Effector memory CD4-positive, alpha-beta T cell (primary cell): ENCODE measurements at places on chromosomes 16 and 17.

DNA sequence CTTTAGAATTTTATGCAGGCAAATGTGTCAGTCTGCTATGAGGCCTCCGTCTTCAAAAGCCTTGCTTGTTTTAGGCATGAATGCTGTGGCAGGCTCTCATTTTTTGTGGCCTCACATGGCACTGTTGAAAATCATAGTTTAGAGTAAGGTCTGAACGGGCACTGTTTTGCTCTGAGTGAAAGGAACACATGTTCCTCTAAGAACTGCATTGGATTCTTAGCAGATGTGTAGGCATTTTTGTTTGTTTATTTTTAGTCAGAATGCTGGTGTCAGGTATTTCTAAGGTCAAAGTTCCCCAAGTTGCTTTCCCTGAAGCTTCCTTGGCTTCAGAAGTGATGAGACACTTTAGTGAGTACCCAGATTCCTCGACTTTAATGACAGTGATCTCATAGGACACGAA is 173.7 kb downstream of the HS3ST3B1 start:
- no peak for DNase-seq

DNA sequence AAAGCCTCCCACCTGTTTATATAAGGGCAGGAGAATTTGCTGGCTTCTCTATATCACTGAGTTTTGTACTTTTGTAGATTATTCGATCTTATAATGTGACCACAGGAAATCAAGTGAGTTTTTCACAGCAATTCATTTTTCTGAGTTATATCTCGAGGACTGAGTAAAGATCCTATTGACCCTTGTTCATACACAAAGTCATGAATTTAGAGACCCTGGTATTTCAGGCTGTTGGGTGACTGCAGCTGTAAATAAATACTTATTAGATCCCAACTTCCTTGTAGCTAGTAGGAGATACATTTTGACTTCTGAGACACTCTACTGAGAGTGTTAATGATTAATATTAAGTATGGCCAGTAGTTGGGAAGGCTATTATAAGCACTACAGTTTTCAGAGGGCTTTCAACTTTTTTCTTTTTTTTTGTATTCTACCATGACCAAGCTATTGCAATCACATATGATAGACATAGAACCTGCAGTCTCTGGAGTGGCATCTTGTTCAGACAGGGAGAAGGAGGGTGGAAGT is 3.2 kb upstream of the KRT20 start:
- no peak for DNase-seq

- DNase-seq, result no peak
Observed at GRCh38 chr16:87979352-87979751, 28.1 kb downstream of the BANP start.

DNA sequence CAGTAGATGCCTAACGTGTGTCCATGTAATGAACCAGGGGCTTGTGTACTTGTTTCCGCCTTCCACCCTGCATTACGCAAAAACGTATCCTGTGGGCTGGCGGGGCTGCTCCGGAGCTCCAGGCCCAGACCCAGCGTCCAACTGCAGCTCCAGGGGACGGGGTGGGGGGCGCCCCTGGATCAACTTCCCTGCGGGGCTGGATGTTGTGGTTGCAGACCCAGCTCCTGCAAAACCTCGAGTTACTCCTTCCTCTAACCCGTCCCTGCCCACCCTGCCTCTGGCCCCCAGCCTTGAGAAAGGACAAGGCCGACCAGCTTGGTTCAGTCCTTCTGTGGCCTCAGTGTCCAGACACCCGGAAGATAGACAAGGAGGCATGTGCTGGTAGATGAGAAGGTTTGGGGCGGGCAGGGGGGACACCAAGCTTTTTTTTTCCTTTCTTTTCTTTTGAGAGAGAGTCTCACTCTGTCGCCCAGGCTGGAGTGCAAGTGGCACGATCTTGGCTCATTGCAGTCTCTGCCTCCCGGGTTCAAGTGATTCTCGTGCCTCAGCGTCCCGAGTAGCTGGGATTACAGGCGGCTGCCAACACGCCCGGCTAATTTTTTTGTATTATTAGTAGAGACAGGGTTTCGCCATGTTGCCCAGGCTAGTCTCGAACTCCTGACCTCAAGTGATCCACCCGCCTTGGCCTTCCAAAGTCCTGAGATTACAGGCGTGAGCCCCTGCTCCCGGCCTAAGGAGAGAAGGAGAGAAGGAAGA is 731 bp upstream of the EXOC7 start:
- DNase-seq, result no peak

GRCh38 chr16:77133706-77134105 is 57.3 kb upstream of the MON1B start:
- no peak for DNase-seq

DNA sequence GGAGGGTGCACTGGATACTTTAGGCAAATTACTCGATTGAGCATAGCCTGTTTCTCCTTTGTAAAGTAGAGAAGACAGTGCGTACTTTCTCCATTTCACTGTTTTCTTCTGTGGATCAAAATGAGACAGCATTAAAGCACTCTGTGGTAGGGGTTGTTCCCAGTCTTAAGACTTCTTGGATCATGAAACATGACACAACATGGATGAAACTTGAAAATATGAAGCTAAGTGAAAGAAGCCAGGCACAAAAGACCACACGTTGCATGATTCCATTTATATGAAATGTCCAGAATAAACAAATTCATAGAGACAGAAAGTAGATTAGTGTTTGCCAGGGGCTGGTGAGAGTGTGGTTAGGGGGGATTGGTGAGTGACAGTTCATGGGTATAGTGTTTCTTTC is 61.8 kb upstream of the MED9 start:
- no peak for DNase-seq

- no peak for DNase-seq
Observed at GRCh38 chr17:7887038-7887481, 1.5 kb upstream of the CHD3 start.

- DNase-seq, result no peak
Observed at GRCh38 chr17:71558901-71559300, 561.9 kb upstream of the SOX9 start.

DNA sequence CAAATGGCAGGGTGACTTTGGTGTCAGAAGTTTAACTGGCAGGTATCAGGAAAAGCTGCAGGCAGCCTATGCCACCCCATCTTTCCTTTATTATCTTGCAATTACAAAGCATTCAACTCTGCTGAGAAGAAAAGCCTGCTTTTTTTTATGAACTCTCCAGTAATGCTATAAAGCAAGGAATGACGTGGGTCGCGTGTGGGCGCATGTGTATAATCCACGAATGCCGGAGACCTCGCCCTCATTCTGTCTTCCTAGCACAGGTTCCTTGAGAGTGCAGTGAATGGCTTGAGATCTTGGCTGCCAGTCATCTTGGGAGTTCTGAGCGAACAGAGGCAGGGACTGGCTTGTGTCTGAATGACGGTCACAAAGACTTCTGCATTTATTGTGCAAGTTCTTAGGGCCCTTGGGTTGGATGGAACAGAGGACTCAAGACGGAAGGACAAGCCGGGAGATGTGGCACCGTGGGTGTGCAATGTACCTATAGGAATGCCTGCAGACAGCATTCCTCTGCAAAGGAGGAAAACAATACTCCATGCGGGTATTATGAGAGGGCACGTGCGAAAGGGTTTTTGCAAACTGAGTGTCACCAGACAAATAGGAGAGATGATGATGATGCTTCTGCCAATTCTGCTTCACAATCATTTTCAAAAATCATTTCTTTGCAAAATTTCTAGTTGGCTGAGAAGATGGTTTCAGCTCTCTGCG is 96.1 kb upstream of the ELAC2 start:
- DNase-seq, result no peak

- DNase-seq, result no peak
Observed at GRCh38 chr17:67830440-67830839, 5.1 kb downstream of the BPTF start.

- no peak for DNase-seq
Observed at GRCh38 chr16:81869326-81869725, 90.2 kb downstream of the PLCG2 start.

DNA sequence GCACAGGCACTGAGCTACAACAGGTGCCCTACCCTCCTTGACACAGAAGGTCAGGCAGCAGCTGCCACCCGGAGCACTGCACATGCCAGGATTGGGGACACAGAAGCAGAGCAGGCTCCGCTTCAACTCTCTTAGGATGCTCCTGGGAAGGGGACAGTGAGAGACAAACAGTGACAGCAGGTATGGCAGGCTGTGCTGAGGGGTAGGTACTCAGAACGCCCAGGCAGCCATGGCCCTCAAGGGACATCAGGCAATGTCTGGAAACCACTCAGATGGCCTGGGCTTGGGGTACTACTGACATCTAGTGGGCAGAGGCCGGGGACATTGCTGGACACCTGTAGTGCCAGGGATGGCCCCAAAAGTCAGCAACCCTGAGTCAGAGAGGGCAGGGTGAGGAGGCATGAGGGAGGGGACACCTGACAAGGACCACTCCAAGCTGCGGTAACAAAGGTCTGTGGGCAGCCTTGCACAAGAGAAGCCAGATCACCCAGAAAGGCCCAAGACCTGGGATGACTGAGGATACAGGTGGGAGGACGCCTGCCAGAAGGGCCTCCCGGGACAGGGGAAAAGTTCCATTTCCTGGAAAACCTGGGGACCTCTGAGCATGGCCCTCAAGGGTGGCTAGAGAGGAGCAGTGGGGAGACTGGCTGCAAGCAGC is 21.2 kb downstream of the PEMT start:
- DNase-seq, result no peak

GRCh38 chr16:78192734-78193488 is 93.5 kb downstream of the WWOX start:
- no peak for DNase-seq

GRCh38 chr16:90019543-90020259 is 445 bp upstream of the DBNDD1 start:
- no peak for DNase-seq

DNA sequence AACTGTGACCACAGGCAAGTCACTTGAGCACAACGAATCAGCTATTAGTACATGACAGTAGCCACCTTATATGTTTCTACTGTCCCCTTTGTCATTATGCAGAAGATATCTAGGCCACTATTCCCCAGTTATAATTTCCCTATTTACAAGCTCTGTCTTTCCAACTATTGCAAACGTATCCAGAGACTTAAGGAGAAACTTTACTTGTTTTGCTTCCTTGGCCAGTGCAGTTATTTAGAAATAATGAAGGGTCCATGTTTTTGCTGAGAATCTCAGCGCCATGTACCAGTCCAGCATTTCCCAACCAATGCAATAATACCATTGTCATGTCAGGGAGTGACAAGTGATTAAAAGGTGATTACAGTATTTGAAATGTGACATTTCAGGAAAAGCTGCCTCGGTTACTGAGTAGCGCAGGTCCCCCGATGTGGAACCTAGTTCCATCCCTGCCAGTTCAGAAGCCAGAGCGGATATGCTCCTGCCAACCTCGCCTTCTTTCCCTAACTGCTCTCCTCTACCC is 743 bp downstream of the ZNF624 start:
- no peak for DNase-seq

DNA sequence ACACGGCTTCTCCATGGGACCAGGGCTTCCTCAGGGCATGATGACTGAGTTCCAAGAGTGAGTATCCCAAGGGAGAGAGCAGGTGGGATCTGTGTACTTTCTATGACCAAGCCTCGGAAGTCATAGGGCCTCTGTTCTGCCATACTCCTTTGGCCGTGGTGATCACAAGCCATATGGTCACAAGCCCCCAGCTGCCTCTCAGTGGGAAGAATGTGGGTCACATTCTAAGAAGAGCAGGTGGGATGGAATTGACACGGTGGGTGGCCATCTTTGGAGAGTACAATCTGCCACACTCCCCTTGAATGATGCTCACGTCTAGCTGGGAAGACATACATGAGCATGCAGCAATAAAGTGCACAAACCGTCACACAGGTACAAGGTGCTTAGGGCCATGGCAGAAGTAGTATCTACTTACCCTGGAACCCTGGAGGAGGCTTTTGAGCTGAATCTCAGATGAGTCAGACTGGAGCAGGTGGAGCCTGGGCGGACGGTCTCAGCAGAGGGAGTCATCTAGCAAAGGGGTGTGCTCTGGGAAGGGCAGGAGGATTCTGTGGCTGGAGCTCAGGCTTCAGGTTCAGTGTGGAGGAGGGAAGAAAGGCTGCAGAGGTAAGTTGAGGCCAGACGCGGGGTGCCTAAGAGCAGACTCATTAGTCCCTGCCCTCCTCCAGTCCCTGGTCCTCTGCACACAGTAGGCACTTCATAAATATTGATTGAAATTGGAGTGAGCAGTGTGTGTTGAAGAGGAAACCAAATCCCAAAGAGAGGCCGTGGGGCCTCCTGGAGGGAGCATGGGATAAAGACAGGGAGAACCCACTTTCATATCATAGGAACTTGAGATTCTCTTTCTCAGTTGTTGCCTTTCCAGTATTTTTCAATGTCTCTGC is 26.6 kb downstream of the GOSR2 start:
- DNase-seq, result no peak

DNA sequence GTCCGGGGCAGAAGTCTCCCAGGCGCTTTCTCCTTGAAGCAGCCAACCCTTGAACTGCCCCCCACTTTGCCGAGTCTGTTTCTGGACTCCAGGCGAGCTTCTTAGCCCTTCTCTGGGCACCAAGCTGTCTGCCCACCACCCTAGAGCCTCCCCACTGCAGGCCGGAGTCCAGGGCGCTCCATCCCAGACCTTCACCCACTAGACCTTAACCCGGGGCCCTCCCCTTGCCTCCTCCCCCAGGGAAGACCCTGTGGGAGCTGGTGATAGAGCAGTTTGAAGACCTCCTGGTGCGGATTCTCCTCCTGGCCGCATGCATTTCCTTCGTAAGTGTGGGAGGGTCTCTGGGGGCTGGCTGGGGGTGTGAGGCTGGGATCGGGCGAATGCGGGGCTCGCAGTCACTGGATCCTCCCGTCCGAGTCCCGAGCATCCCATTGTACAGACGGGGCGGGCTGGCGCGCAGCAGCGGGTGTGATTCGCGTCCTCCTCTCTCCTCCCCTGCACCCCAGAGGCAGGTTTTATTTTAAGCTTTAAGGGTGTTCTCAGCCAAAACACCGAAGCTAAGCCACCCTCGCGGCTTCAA is 1.1 kb downstream of the ATP2A1 start:
- DNase-seq, result no peak

GRCh38 chr17:32731556-32732295 is 145.2 kb downstream of the MYO1D start:
- DNase-seq, result no peak

GRCh38 chr16:64489449-64489848 is 632.4 kb downstream of the CDH11 start:
- no peak for DNase-seq

GRCh38 chr17:263773-264172 is 82.3 kb upstream of the DOC2B start:
- DNase-seq, result no peak

- DNase-seq, result no peak
Observed at GRCh38 chr17:78951967-78952551, 26.9 kb upstream of the TIMP2 start.

- DNase-seq, result no peak
Observed at GRCh38 chr16:5216441-5217080, 119.0 kb upstream of the EEF2KMT start.

- no peak for DNase-seq
Observed at GRCh38 chr16:81210807-81211206, 27.7 kb upstream of the BCO1 start.
